Caki2 (cell line): ENCODE measurements at places on chromosomes 3 and 15.

GRCh38 chr3:184795522-184796190 lies 16.3 kb upstream of the VPS8 start:
- peak; percentile 45 for DNase-seq

DNA sequence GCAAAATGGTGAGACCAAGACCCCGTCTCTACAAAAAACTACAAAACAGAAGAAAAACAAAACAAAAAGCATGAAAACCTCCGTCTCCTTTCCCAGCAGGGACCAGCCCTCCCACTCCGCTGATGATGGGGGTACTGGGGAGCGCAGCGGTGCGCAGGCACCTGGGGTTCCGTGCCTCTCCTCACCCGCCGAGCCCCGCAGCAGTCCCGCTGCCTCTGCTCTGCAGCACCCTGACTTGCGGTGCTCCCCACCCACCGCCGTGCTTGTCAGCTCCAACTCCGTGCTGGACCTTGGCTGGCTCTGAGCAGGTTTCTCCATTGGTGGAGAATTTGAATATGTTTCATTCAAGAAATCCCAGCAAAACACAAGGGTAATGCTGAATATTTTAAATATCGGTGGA lies 46.7 kb upstream of the ATP10A start:
- DNase-seq, result no peak

- DNase-seq, result no peak
Measured at GRCh38 chr3:54079314-54079713, 43.0 kb upstream of the CACNA2D3 start.

DNA sequence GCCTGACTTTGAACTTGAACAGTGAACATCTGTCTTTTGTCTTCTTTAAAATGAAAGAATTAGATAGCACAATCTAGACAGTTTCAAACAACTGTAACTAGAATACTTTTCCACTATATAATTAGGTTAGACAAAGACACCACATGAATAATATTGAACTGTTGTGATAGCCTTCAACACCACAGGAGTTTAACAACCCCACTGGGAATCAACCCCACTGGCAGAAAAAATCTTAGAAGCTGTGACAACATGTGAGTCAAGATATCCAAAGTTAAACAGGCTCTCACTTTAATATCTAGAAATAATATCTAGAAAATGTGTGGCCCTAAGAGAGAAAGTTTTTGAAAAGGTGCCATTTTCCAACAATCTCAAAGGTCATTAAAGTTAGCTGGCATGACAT lies 64.4 kb upstream of the PRICKLE2 start:
- DNase-seq, result no peak

GRCh38 chr15:100633763-100634075 lies 31.3 kb downstream of the ASB7 start:
- no peak for DNase-seq

GRCh38 chr3:107966276-107966675 lies 124.6 kb downstream of the CD47 start:
- DNase-seq, result no peak

DNA sequence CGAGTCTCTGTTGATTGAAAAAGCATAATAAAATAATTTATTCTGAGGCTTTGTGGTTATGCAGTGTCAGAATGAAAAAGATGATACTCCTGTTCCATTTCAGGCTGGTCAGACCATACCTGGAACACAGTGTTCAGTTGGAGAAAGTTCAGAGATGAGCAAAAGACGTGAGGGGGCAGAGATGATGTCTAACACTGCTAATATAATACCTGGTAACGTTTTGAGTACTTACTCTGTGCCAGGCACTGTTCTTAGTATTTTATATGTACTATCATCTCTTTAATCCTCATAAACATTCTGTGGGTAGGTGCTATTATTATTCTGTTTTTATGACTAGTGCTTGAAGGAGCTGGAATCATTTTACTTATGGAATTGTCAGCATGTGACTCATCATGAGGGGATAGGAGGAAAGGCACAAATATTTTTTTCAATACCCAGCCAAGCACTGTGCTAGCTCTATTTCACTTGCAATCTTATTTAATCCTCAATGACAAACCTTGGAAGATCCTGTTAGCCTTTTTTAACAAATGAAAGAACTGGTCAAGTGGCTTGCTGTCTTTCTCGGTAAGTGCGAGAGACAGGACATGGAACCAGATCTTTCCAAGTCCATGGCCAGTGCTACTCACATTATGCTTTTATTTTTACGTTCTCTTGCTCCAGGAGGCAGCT lies 31.8 kb downstream of the IQGAP1 start:
- DNase-seq, result peak; percentile 62

GRCh38 chr3:48459773-48460516 lies 13.4 kb downstream of the ATRIP start:
- no peak for DNase-seq

GRCh38 chr15:74769463-74770025 lies 12.3 kb upstream of the CSK start:
- DNase-seq, result no peak

DNA sequence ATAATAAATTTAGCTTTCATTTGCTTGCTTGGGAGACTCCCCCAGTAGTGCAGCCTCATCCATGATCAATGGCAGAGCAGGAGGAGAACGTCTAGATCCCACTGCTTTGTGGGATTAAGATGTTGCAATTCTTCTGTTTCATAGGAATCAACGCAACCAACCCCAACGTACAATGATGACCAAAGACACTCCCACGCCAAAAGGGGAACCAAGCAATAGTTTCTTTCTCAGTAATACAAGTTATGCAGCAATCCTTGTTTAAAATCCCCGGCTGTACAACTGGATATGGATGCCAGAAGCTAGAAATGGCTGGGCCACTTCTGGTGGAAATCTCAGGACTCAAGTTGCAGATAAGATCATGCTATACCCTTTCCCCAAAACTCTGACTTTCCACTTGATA lies 411.2 kb downstream of the VPS13C start:
- no peak for DNase-seq

DNA sequence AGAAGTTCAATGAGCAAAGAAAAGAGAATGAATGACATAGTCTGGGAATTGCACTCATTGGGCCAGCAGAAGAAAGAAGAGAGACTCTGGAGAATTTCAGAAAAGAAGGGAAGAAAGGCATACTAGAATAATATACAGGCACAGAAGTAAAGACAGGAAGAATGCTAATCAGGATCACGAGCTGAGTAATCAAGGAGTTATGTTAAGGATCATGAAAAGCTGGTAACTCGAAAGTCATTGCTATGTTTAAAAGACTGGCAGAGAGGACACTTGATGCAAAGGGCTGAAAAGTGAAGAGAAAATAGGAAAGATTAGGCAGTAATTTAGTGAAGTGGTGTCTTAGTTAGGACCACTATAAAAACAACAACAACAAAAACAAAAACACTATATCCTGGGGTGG lies 284.1 kb downstream of the ZBBX start:
- DNase-seq, result no peak

GRCh38 chr3:122406198-122406597 lies 9.7 kb downstream of the WDR5B start:
- no peak for DNase-seq

DNA sequence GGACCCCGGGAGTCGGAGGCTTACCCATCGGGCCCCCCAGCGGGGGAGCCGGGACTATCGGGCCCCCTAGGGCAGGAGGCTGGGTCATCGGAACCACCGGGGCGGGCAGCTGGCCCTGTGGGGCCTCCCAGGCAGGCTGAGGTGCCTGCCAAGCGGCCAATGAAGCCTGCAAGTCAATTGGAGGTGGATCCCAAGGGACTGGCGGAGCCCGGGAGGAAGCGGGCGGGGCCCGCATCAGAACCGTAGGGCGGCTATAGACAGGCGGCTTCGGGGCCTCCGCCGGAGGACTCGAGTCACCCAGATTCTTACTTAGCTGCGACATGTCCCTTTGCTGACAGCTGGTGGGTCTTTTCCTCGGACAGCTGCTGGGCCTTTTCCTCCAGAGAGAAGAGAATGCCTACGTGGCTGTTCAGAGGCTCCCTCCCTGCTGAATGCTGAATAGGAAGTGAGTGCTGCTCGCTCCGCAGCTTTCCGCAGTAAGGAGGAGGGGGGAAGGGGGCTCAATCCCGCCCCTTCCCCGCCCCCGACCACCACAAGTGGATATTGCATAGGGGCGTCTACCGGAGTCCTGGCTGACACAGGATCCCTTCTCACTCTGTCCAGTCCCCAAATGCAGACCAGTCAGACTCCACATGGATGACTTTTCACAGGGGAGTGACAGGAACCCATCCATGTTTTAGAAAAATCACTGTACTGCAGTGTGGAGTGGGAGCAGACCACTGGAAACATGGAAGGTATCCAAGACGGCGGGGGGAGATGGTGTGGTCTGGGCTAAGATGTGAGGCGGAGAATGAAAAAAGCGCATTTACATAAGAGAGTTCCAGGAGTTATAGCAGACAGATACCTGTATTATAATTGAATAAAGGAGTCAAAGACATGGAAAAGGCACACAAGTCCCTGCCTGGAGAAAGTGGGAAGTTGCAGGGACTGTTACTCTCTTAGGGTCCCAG lies at the start of gene MAGEL2:
Gene MAGEL2 (minus strand): TSS at position 447 of the 950 bp plus-strand sequence. CDS start 125 bp downstream, at position 322.
- no peak for DNase-seq

DNA sequence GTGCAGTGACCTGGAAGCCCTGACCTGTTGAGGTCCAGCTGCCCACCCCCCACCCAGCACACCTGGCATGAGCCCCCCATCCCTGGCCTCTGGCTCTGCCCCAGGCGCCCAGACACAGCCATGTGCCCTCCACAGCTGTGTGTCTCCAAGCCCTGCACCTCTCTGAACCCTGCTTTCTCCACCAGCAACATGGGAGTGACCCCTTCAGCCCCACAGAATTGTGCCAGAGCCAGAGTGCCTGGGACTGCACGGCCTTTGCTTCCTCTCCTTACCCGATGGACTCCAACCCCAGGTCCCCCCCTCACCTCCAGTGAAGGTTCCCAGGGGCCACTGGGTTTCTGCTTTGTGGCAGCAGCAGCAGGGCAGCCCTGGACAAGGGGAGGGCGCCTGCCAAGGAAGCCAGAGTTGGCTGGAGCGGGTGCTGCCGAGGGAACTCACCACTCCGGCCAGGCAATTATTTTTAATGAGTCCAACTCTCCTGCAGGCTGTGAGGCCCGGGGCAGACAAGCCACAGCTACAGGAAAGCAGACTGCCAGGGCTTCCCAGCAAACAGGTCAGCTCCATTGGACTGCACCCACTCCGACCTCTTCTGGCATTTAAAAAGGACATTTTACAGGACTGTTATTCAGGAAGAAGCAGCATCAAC lies 24.1 kb downstream of the PRR20G start:
- no peak for DNase-seq

DNA sequence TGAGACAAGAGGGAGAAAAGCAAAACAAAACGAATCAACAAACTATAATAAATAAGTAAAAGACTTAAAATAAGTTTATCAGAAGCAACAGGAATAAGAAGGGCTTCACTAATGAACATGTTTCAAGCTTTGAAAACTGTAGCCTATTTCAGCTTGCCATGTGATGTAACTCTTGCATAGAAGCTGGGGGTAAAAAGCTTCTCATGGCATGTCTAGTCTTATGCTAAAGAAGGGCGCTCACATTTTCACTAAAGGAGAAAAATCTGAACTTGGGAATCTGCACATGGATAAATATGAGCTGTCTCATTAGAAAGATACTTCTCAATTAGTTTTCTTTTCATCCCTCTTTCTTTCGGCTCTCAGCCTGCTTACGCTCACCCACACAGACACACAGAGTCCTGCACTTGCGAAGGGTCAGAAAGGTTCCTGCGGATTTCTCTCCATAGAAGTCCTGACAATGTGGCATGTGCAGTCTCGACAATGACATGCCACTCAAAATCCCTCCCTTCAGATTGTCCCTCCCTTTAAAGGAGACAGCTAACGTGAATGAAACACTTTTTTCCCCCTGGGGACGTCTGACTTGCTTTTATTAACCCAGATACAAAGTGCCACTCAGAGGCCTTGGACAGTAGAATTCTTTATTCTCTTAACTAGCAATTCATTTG lies 568.9 kb upstream of the NR2F2 start:
- DNase-seq, result no peak
